A549 treated with Mapracorat at 1 μM for 4 hours (cell line): ENCODE measurements at places on chromosomes 5 and 9. TPM values are rescaled to one million over a fixed set of nuclear protein-coding genes. Genes with fewer than 3 reads are reported as not detected.

Gene CDKN2AIPNL
- 39.6 to 49.6 TPM (median 47.0 TPM) in 5 replicates for total RNA-seq

Gene ARHGEF37
- total RNA-seq: 1.7 to 2.3 TPM (median 1.9 TPM) in 5 replicates

Gene DPYSL3
- total RNA-seq: 18.9 to 20.6 TPM (median 20.2 TPM) in 5 replicates

Gene TMEM215
- total RNA-seq: 0.04 TPM in 1 of 5 replicates, not detected in the others

Gene ZER1
- 12.6 to 16.9 TPM (median 15.4 TPM) in 5 replicates for total RNA-seq

Gene APBA1
- 0.09 to 0.34 TPM (median 0.17 TPM) in 5 replicates for total RNA-seq

Gene CEL
- 0.47 to 0.68 TPM (median 0.55 TPM) in 5 replicates for total RNA-seq

Gene BTNL3
- total RNA-seq: not detected in 5 replicates

Gene TUBB4B
- total RNA-seq: 637 to 832 TPM (median 729 TPM) in 5 replicates

Gene OR1Q1
- total RNA-seq: not detected in 5 replicates

Gene TNC
- 0.43 to 1.2 TPM (median 0.69 TPM) in 5 replicates for total RNA-seq

Gene CEMIP2
- total RNA-seq: 63.4 to 84.4 TPM (median 63.6 TPM) in 5 replicates

Gene MTMR12
- total RNA-seq: 14.3 to 19.3 TPM (median 18.5 TPM) in 5 replicates

Gene KCNN2
- total RNA-seq: 0.08 to 0.15 TPM (median 0.11 TPM) in 4 of 5 replicates, not detected in the other

Gene SLC6A18
- not detected in 5 replicates for total RNA-seq

Gene IGIP
- total RNA-seq: 0.55 to 1.0 TPM (median 0.79 TPM) in 5 replicates

Gene LCN15
- not detected in 5 replicates for total RNA-seq

Gene MPDZ
- 10.0 to 12.5 TPM (median 12.2 TPM) in 5 replicates for total RNA-seq

Gene MOB3B
- total RNA-seq: 8.8 to 11.2 TPM (median 9.5 TPM) in 5 replicates

Gene PTPN3
- total RNA-seq: 13.8 to 20.4 TPM (median 17.9 TPM) in 5 replicates

Gene DMGDH
- not detected in 5 replicates for total RNA-seq

Gene SLC22A4
- total RNA-seq: 5.3 to 5.7 TPM (median 5.5 TPM) in 5 replicates

Gene PCDHGA12
- total RNA-seq: 0.02 TPM in 1 of 5 replicates, not detected in the others

Gene HSD17B4
- 49.7 to 73.3 TPM (median 58.8 TPM) in 5 replicates for total RNA-seq

Gene AJM1
- total RNA-seq: 3.3 to 4.7 TPM (median 4.6 TPM) in 5 replicates

Gene CD14
- 3.4 to 4.7 TPM (median 4.3 TPM) in 5 replicates for total RNA-seq

Gene CYSTM1
- total RNA-seq: 149 to 258 TPM (median 171 TPM) in 5 replicates

Gene SPATA9
- total RNA-seq: 0.28 to 0.38 TPM in 2 of 5 replicates, not detected in the others

Gene STC2
- 35.0 to 46.9 TPM (median 41.3 TPM) in 5 replicates for total RNA-seq

Gene BRD3OS
- 15.0 to 20.3 TPM (median 18.5 TPM) in 5 replicates for total RNA-seq

Gene SV2C
- total RNA-seq: 0.04 TPM in 1 of 5 replicates, not detected in the others

Gene SHISAL2B
- not detected in 5 replicates for total RNA-seq

Gene C1QTNF2
- 0.08 to 0.17 TPM (median 0.13 TPM) in 4 of 5 replicates, not detected in the other for total RNA-seq

Gene OBP2B
- not detected in 5 replicates for total RNA-seq

Gene HMMR
- 21.3 to 28.0 TPM (median 25.2 TPM) in 5 replicates for total RNA-seq

Gene PTGES
- 146 to 175 TPM (median 148 TPM) in 5 replicates for total RNA-seq

Gene PTGS1
- 1.5 to 2.1 TPM (median 1.7 TPM) in 5 replicates for total RNA-seq

Gene ERAP2
- total RNA-seq: 0.82 to 2.4 TPM (median 1.4 TPM) in 5 replicates

Gene POLR1E
- total RNA-seq: 33.1 to 40.0 TPM (median 36.2 TPM) in 5 replicates

Gene GABRG2
- not detected in 5 replicates for total RNA-seq

Gene ITK
- 0.05 TPM in 3 of 5 replicates, not detected in the others for total RNA-seq

Gene VAV2
- total RNA-seq: 33.4 to 41.6 TPM (median 39.5 TPM) in 5 replicates

Gene FIBCD1
- total RNA-seq: 12.5 to 19.2 TPM (median 16.0 TPM) in 5 replicates

Gene PCDHA11
- 0.04 to 0.08 TPM (median 0.06 TPM) in 4 of 5 replicates, not detected in the other for total RNA-seq

Gene MEGF10
- total RNA-seq: not detected in 5 replicates

Gene LHX2
- total RNA-seq: 4.0 to 5.3 TPM (median 4.7 TPM) in 5 replicates

Gene CNTLN
- 4.4 to 6.0 TPM (median 5.4 TPM) in 5 replicates for total RNA-seq

Gene PCDHB10
- not detected in 5 replicates for total RNA-seq

Gene C6
- not detected in 5 replicates for total RNA-seq

Gene OMD
- total RNA-seq: not detected in 5 replicates
